Stimulated activated CD4-positive, alpha-beta T cell treated with anti-CD3 and anti-CD28 coated beads, Interleukin-1b, Interleukin-23, amount 100 ng/mL, for 24 hours (primary cell): ENCODE measurements at places on chromosomes 13 and 19.

GRCh38 chr13:79895416-79895815 lies 414.5 kb downstream of the NDFIP2 start:
- no peak for DNase-seq

DNA sequence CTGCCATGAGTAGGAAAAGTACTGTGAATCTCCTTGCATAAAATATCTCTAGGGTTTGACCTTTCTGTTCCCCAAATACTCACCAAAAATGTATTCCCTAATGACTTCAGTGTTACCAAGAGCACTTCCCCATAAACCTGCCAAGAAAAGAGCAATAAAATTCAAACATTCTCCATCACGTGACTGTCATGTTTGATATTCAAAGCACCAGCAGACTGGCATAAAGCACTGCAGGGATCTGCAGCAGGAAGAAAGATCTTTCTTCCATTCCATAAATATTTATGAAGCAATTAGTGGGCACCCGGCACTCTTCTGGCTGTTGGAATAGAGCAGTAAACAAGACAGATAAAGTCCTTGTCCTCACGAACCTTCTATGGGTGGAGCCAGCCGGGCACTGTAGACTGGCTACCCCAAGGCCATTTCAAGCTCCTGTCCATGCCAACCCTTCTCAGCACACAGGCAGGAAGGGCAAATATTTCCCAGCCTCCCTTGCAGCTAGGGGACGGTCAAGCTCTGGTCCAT lies 20.3 kb downstream of the PLA2G4C start:
- no peak for DNase-seq

GRCh38 chr13:101698400-101698799 lies 245.9 kb downstream of the ITGBL1 start:
- DNase-seq = no peak

GRCh38 chr19:37654629-37655300 lies 500 bp downstream of the ZFP30 start:
- peak; percentile 4 for DNase-seq

- no peak for DNase-seq
Measured at GRCh38 chr13:31037874-31038500, 105.5 kb downstream of the TEX26 start.

DNA sequence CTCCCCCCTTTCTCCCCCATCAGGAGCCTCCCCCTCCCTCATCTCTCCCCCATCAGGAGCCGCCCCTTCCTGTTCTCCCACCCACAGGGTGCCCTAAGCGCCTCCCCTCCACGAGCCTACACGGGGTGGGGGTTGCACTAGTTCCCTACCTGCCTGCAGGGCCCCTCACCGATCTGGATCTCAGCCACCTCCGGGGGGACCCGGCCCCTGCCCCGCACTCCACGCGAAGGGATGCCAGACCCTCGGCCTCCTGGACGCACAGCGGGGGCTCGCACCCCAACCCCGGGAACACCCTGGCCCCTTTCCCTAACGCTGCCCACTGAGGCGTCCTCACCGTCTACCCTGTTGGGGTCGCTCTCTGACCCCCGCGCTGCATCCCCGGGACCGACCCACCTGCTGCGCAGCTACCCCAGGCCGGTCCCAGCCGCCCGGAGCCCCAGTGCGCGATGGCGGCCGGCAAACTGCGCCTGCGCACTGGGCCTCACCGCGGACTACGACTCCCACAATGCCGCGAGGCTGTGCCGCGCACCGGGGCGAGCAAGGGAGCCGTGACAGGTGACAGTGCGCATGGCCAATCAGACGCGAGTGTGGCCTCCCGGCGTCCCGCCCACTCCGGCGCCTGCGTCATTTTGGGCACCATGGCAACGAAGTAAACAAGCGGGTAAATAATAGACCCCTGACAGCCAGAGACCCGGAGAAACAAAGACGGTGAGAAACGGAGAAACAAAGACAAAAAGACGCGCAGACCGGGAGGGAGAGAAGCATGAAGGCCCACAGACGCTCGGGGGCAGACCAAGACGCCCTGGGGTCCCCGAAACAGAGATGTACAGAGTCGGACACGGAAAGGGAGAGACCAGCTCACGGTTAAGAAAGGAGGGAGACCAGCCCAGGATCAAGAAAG lies at the start of gene ZSCAN18:
Gene ZSCAN18, minus strand, starts transcription at position 451 of the 901 bp plus-strand sequence. CDS start 7,964 bp downstream, outside the sequence.
- peak; percentile 82 for DNase-seq

- no peak for DNase-seq
Measured at GRCh38 chr13:32473650-32474049, 45.7 kb upstream of the N4BP2L1 start.

- no peak for DNase-seq
Measured at GRCh38 chr13:105370011-105370650, 1165.3 kb downstream of the EFNB2 start.

DNA sequence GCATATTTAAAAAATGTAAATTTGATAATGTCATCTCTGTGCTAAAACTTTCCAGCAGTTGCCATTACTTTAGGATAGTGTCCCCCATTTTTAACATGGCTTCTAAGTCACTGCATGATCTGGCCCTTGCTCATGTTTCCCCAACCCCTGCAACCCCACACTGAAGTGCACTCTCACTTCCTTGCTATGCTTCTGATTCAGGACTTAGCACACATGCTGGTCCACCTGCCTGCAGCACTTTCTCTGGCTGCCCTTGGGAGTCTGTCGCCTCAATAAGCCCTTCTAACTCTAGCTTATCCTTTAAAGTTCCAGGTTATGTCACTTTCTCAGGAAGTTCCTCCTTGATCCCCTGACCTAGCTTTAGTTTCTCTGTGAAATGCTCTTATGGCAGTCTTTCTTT lies 241.0 kb downstream of the POSTN start:
- DNase-seq = no peak

GRCh38 chr19:1356508-1356865 lies 27.2 kb upstream of the NDUFS7 start:
- no peak for DNase-seq

GRCh38 chr13:109118521-109118920 lies 489.1 kb downstream of the MYO16 start:
- no peak for DNase-seq

GRCh38 chr19:3766520-3766919 lies 4.0 kb downstream of the MRPL54 start:
- no peak for DNase-seq

- DNase-seq = no peak
Measured at GRCh38 chr13:37338726-37339385, 233.4 kb upstream of the CSNK1A1L start.

DNA sequence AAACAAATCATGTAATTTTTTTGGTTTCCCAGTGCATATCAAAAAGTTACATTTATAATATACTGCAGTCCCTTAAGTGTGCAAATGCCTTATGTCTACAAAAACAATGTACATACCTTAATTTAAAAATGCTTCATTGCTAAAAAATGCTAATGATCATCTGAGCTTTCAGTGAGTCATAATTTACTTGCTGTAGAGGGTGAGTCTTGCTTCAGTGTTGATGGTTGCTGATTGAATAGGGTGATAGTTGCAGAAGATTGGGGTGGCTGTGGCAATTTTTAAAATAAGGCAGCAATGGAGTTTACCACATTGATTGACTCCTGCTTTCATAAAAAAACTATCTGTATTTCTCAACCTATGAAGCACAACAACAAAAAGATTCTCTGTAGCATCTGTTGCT lies 613.9 kb downstream of the TBC1D4 start:
- DNase-seq = no peak

- no peak for DNase-seq
Measured at GRCh38 chr19:10961073-10961860, 437 bp downstream of the SMARCA4 start.

GRCh38 chr19:7914598-7915045 lies at the start of gene TGFBR3L:
Gene TGFBR3L, plus strand, starts transcription at chr19:7914830.
- no peak for DNase-seq

DNA sequence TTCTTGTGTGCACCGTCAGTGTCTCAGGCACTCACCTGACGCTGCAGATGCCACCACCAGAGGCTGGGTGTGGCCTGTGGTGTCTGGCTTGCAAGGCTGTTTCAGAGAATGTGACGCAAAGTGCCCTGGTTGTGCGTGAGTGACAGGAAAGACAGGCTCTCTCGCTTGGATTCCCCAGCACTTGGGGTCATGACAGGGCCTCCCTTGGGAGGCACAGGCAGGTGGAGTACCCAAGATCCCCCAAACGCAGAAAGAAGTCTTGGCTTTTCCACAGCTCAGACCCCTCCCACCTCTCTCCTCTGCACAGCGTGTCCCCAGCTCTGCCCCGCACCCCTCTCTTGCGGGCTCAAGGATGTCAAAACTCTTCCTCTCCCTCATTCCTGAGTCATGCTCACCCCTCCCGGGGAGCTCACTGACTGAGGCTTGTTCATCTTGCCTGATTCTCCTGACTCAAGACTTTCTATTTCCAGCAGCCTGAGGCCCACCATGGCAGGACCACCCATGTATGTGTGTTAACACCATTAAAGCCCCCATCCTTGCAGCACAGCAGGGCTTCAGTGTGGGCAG lies 21.0 kb downstream of the DHX34 start:
- DNase-seq = no peak
